ENCODE measurements at places on chromosomes 4 and X. TPM values are rescaled to one million over a fixed set of nuclear protein-coding genes. Genes with fewer than 3 reads are reported as not detected.
A peak's percentile ranks its signal among the peaks of the same experiment; 100 is the strongest.

GRCh38 chrX:96314985-96315384 is 369.7 kb upstream of the DIAPH2 start:
- H3K27me3 ChIP-seq, result no peaks in the 10 kb centered on the region
- H3K27ac ChIP-seq, result no peak overlapping the region
- DNase-seq, result no peak
- H3K36me3 ChIP-seq, result no peaks in the 10 kb centered on the region
- H3K4me1 ChIP-seq, result no peaks in the 10 kb centered on the region
- no peak overlapping the region for H3K4me3 ChIP-seq

GRCh38 chrX:41630091-41630490 is 58.7 kb upstream of the GPR34 start:
- no peaks in the 10 kb centered on the region for H3K27me3 ChIP-seq
- no peak overlapping the region for H3K27ac ChIP-seq
- DNase-seq, result no peak
- H3K4me1 ChIP-seq, result no peaks in the 10 kb centered on the region
- no peaks in the 10 kb centered on the region for H3K36me3 ChIP-seq
- no peak overlapping the region for H3K4me3 ChIP-seq

GRCh38 chr4:17915439-17915838 is 104.7 kb downstream of the NCAPG start:
- no peaks in the 10 kb centered on the region for H3K4me1 ChIP-seq
- no peaks in the 10 kb centered on the region for H3K36me3 ChIP-seq
- no peak for DNase-seq
- no peaks in the 10 kb centered on the region for H3K27me3 ChIP-seq
- no peak overlapping the region for H3K27ac ChIP-seq

DNA sequence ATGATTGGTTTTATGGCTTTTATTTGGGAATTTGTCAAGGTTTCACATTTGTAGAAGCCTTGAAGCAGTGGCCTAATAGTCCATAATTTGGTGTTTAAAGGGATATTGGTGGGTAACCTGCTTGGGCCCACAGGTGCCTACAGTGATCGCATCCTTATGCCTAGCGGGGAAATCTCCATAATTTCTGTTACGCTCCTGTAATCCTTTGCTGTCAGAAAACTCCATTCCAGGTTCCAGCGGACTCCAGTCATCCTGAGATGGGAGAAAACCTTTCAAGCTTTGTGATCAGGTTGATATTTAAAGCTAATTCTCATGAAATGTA is 257.0 kb upstream of the JADE1 start:
- peak overlapping the region; percentile 45 for H3K4me3 ChIP-seq
- H3K4me1 ChIP-seq, result peaks cover 6% of the 10 kb centered on the region
- H3K27ac ChIP-seq, result no peak overlapping the region
- DNase-seq, result no peak

GRCh38 chr4:112485930-112486329 is 30.1 kb downstream of the NEUROG2 start:
- H3K4me3 ChIP-seq, result no peak overlapping the region
- H3K27me3 ChIP-seq, result no peaks in the 10 kb centered on the region
- no peaks in the 10 kb centered on the region for H3K4me1 ChIP-seq
- no peaks in the 10 kb centered on the region for H3K36me3 ChIP-seq
- H3K27ac ChIP-seq, result no peak overlapping the region

DNA sequence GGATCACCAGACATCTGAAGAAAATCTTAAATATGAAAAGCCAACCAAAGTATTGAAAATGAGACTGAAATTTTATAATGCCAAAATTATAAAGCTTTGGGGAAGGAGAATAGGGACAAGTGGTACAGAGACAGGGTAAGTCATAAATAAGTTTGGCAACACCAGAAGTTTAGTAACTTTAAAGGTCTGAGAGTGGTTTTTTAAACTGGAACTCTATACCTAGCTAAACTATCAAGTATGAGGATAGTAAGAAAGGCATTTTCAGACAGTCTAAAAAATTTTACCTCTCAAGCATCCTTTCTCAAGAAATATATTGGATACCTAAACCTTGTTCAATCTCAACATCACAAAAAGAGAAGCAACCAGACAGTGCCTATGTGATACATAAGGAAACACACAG is 92.4 kb downstream of the ANKRD17 start:
- no peak overlapping the region for H3K27ac ChIP-seq
- no peak for DNase-seq
- H3K27me3 ChIP-seq, result no peaks in the 10 kb centered on the region
- H3K4me3 ChIP-seq, result no peak overlapping the region
- peaks cover 6% of the 10 kb centered on the region for H3K4me1 ChIP-seq

- no peaks in the 10 kb centered on the region for H3K27me3 ChIP-seq
- H3K36me3 ChIP-seq, result no peaks in the 10 kb centered on the region
- DNase-seq, result no peak
- no peaks in the 10 kb centered on the region for H3K4me1 ChIP-seq
- H3K4me3 ChIP-seq, result no peak overlapping the region
Observed at GRCh38 chr4:174437324-174437723, 85.0 kb downstream of the HPGD start.

GRCh38 chrX:133677123-133678063 is 262.1 kb upstream of the GPC4 start:
- no peak overlapping the region for H3K4me3 ChIP-seq
- no peaks in the 10 kb centered on the region for H3K36me3 ChIP-seq
- no peaks in the 10 kb centered on the region for H3K27me3 ChIP-seq

DNA sequence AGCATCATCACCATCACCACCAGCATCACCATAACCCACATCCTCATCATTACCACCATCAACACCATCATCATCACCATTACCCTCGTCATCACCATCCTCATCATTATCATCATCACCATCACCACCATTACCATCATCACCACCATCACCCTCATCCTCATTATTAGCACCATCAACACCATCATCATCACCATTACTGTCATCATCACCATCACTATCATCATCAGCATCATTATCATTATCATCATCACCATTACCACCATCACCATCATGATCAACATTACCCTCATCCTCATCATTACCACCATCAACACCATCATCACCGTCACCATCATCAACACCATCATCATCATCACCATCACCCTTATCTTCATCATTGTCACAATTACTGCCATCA is 51.7 kb downstream of the HTRA3 start:
- H3K4me3 ChIP-seq, result no peak overlapping the region
- H3K4me1 ChIP-seq, result peaks cover 2% of the 10 kb centered on the region
- no peak for DNase-seq
- H3K27me3 ChIP-seq, result no peaks in the 10 kb centered on the region

DNA sequence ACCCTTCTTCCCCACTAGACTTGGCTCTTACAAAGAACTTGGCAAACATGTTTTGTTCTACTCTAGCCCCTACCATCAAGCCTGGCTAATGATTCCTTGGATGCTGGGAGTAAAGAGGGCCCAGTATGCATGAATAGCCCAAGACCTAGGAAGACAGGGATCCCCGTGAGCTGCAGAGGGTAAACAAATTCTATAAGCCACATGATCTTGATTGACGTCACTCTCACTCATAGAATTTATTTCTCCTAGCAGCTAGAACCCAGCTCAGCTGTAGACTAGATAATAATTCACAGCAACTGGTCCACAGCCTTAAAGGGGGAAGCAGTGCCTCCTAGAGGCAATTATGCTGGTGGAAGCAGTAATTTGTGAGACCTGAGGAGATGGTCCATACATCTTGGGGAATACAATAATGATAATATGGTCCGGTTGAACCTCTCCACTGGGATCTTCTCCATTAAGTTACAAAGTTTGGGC is 16.1 kb upstream of the USO1 start:
- H3K27ac ChIP-seq, result no peak overlapping the region
- H3K4me1 ChIP-seq, result no peaks in the 10 kb centered on the region
- no peak for DNase-seq
- H3K4me3 ChIP-seq, result no peak overlapping the region
- H3K27me3 ChIP-seq, result no peaks in the 10 kb centered on the region

GRCh38 chrX:9532349-9532748 is 67.5 kb downstream of the TBL1X start:
- H3K27me3 ChIP-seq, result no peaks in the 10 kb centered on the region
- no peak for DNase-seq
- H3K4me1 ChIP-seq, result peaks cover 8% of the 10 kb centered on the region

DNA sequence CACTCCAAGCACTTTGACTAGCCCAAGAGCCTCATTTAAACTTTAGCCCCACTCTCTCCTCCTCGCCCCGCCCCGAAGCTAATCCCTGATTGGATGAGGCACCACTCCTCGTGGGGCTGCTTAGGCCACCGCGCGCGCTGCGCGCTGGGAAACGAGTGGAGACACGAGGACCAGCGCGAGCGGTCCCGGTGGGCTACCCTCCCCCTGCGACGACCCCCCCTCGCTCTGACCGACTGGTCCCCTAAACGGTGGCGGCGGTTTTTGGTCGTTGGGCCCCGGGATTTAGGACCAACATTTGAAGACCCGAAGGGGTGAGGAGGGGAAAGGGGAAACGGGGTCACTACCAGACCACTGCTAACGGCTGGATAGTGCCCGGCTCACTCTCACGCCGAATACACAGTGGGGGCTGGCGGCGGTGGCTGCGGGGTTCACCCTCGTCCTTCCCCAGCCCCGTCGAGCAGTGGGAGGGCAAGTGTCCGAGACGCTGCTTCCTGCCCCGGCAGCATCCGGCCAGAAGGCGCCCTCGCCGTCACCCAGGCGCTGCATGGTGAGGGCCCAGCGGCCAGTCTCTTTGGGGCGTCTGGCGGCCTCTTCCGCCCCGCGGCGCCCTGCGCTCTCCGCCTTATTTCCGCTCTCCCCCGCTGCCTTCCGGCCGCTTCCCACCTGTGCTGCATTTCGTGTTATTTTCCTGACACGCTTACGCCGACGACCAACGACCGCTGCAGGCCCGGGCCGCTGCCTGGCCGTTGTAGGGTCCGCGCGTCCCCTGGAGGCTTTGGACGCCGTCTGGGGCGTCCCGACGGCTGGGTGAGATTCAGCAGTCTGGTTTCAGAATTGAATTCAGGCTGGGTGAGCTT is at the start of gene RBM46:
RBM46 (plus strand) TSS at position 147 of the 857 bp plus-strand sequence. CDS start 15,481 bp downstream, outside the sequence.
- H3K36me3 ChIP-seq, result no peaks in the 10 kb centered on the region
- no peak for DNase-seq
- no peaks in the 10 kb centered on the region for H3K27me3 ChIP-seq

DNA sequence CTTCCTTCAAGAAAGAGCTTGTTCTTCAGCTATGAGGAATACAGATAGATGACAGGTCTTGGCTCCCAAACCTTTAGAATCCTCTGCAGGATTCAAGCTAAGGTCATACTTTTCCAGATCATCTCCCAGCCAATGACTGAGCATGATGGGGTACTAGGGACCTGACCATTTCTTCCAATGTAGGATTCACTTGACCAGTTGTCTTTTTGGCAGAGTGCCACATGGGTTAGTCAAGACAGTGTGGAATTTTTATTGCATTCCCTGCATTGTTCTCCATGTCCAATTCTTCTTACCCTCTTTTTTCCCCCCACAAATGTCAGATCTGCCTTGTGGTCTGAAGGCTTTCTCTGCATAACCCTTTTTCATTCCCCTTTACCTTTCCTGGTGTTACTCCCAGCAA is 99.5 kb downstream of the CCSER1 start:
- no peaks in the 10 kb centered on the region for H3K27me3 ChIP-seq
- no peak overlapping the region for H3K4me3 ChIP-seq
- H3K36me3 ChIP-seq, result no peaks in the 10 kb centered on the region

GRCh38 chr4:38859501-38859900 is 2.9 kb upstream of the TLR6 start:
- H3K27ac ChIP-seq, result no peak overlapping the region
- H3K4me1 ChIP-seq, result peaks cover 49% of the 10 kb centered on the region
- H3K27me3 ChIP-seq, result no peaks in the 10 kb centered on the region
- DNase-seq, result no peak
- H3K4me3 ChIP-seq, result no peak overlapping the region

GRCh38 chrX:46255046-46255445 is 290.2 kb downstream of the ZNF674 start:
- no peak overlapping the region for H3K27ac ChIP-seq
- H3K4me3 ChIP-seq, result no peak overlapping the region
- peaks cover 13% of the 10 kb centered on the region for H3K4me1 ChIP-seq
- no peak for DNase-seq

DNA sequence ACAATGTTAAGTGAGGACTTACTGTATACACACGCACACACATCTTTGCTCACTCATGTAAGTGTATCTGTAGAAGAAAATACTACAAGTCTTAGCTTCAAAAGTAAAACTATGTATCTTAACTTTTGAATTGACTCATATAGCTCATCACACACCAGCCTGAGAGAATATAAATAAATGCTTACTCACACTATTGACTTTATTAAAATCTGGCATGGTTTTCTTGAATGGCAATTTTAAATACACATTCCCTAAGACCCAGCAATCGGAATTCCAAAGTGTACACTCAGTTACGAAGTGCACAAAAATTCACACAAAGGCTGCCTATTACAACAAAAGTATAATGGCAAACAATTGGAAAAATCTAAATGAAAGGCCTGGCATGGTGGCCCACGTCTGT is 2.0 kb downstream of the ERCC6L start:
- DNase-seq, result no peak
- no peak overlapping the region for H3K4me3 ChIP-seq
- no peak overlapping the region for H3K27ac ChIP-seq
- H3K4me1 ChIP-seq, result no peaks in the 10 kb centered on the region
- H3K36me3 ChIP-seq, result 0 out of 2 replicates have a peak, but pooled peaks cover 3% of the 10 kb centered on the region

GRCh38 chr4:165288639-165289422 is 38.6 kb upstream of the MSMO1 start:
- DNase-seq, result no peak
- no peak overlapping the region for H3K4me3 ChIP-seq
- no peaks in the 10 kb centered on the region for H3K27me3 ChIP-seq

DNA sequence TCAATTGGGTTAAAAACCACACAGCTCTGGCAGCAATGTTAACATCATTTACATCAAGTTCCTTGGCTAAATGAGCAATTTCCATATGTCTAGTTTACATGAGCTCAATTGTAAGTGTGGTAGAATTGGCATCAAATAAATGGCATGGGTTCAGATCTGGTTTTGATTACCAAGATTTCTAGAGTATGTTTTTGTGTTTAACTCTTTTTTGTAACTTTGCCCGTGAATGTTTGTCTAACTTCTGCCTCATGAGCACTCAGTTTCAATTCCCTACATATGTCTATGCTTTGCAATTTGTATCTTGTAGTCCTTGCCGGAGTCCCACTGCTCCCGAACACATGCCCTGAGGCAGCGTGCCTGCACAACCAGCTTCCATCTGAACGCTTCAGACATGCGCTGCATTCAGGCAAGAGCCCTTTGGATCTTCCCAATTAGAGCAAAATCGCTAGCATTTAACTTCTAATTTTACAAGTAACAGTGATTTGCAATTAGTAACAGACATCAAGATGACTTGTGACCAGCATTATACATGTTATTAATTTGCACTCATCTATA is 644.4 kb downstream of the TRIML1 start:
- no peak for DNase-seq
- no peaks in the 10 kb centered on the region for H3K4me1 ChIP-seq
- H3K4me3 ChIP-seq, result no peak overlapping the region
- H3K27ac ChIP-seq, result no peak overlapping the region
- H3K27me3 ChIP-seq, result no peaks in the 10 kb centered on the region

The SLC16A2 gene
- 0.32 TPM for total RNA-seq

The NEUROG2 gene
- total RNA-seq, result 0.12 TPM

The TENT5D gene
- total RNA-seq, result not detected

The VCX3A gene
- total RNA-seq, result not detected

The PRR32 gene
- total RNA-seq, result not detected

The IL21 gene
- 0.12 TPM for total RNA-seq

The MAGEA2 gene
- total RNA-seq, result 48.1 TPM

The GK2 gene
- total RNA-seq, result not detected

The PI4K2B gene
- total RNA-seq, result 19.3 TPM

All from HCT116 (cell line).